8988T (cell line): ENCODE measurements at places on chromosomes 2 and 18.

DNA sequence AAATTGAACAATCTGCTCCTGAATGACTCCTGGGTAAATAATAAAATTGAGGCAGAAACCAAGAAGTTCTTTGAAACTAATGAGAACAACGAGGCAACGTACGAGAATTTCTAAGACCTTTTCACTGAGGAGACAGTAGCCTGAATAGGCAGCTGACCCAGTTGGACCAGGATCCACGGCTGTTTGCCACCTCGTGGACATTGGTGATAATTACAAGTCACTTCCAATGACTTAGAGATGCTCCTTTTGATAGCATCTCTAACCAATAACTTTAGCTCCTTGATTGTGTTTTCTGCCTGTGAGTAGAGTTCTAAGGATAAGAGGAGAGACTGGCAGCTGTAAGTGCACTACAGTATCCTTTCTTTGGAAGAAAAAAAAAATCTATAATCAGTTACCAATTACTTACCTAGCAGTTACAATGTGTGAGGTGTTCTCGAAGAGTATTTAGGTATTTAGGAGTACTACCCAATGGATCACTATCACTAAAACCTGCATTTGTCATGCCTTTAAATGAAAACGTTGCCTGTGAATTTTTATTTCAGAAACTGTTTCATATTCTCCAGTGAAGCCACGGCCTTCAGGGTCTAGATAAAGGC is 31.3 kb upstream of the CNTNAP5 start:
- DNase-seq, result no peak

DNA sequence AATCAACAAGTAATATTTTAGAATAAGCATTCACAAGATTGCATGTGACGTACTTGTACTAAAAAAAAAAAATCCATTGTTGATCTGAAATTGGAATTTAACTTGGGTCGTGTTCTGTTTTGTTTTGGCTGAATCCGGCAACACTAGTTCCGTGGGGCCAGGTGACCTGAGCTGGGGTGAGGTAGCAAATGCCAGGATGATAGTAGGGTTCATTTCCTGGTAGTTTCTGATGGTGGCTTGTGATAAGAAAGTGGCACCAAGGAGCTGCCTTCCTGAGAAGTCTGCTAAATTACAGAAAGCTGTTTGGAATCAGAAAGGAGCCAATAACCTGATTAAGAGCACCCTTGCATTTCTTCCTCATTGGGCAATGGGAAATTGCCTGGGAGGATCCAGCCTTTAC is 126.4 kb upstream of the DLX2 start:
- DNase-seq, result no peak

GRCh38 chr2:224646242-224646846 is 61.2 kb upstream of the CUL3 start:
- DNase-seq, result no peak

DNA sequence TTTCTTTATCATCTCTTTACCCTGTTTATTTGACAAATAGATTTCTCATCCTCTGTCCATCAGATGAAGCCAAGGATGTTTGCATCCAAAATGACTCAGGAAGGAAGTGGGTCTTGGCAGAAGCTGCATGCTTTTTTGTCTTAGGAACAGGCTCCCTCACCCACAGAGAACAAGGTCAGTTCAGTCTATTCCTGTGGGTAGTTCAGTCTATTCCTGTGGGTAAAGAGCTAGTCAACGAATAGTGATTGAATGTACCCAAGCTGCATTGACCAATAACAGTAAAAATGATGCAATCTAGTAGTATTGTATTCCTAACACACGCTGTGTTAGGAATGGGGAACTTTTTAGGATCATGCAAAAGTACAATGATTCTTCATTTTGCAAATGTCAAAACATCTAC is 290.8 kb upstream of the TANK start:
- DNase-seq, result no peak

DNA sequence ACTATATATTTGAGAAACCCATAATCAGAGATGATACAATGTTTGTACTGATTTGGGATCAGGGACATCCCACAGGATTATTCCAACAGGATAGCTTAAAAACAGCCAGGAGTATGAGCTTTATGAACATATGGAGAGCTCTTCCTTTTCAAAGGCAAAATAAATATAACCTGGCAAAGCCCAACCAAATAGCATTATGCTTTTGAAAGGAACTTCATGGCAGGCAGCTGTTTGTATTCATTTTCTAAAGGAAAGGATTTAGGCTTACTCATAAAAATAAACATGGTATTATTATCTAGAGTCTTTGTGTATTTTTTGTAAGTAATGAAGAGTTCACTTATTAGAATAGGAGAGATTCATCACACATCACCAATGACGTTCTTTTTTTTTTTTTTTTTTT is 44.4 kb downstream of the CCDC195 start:
- no peak for DNase-seq

DNA sequence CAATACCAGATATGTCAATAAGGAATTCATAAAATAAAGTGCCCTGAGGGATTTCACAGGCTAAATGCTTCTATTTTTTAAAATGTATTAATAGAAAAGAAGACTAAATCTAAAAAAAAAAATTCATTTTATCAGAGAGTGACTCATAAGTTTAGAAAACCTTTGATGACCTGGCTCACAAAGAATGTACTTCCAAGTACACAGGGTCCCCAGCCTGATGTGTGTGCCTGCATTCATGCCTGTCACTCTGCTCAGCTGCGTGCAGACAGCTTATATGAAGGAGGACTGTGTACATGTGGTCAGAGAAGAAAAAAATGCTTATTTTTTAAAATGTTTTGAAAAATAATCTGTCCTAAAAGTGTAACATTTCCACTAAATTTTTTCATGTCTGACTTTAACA is 3.0 kb upstream of the CPS1 start:
- DNase-seq, result no peak

- no peak for DNase-seq
Measured at GRCh38 chr2:168494190-168494711, 38.2 kb downstream of the CERS6 start.

DNA sequence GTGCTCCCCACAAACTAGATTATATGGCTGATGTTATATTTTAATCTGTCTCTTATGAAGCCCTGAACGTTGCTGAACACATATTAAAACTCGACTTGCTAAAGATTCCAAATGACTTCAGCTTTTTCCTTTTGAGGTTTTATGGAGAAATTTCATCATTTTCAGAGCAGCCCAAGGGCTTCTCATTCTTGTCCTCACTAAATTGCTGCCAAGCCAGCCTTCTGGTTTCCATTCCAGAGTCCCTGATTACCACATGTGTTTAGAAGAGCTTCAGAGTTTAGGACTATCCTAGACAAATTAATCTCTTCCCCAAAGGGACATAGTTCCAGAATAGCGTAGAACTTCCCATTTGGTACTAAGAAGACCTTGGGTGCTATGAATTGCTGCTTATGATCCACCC is 77.8 kb upstream of the CCDC195 start:
- no peak for DNase-seq

GRCh38 chr2:149744865-149745264 is 157.3 kb upstream of the MMADHC start:
- no peak for DNase-seq

DNA sequence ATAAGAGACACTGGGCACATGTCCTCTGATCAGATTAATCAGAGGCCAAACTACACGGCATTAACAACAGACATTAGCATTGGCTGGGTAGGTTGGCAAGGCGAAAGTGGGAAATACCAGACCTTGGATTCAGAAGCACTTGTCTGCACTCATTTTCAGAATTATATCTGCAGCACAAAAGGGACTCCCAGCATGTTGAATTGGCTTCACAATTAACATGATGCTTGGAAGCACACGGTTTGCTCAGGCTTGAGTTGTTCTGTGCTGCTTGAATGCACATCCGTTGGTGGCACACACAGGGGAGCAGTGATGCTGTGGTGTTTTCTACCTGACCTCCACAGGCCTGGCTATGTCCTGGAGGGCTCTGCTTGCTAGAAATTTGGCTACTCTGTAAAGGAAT is 83.9 kb downstream of the ACTR3 start:
- DNase-seq, result no peak

- DNase-seq, result no peak
Measured at GRCh38 chr2:143420313-143420712, 291.1 kb downstream of the ARHGAP15 start.

- DNase-seq, result no peak
Measured at GRCh38 chr2:192159208-192159607, 35.5 kb downstream of the TMEFF2 start.

- DNase-seq, result no peak
Measured at GRCh38 chr2:50858156-50858555, 173.8 kb downstream of the NRXN1 start.

GRCh38 chr18:77000527-77000926 is 132.1 kb downstream of the MBP start:
- DNase-seq, result no peak

DNA sequence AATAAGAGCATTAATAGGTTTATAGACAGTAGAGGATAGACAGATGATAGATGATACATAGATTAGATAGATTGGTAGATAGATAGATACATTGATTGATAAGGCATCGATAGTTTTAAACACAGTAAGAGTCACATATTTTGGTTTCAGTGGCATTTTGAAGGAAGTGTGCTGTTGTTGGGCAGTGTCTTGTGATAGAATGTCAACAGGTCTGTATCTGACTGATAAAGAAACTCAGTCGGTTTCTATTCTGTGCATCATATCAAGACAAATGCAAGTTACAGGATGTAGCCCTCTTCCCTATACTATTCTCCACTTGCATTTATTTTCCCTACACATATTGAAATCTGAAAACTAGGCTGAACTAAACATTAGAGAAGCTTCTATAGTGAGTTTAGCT is 1229.0 kb upstream of the ZEB2 start:
- DNase-seq, result no peak
